Effector CD4-positive, alpha-beta T cell (primary cell): ENCODE measurements at places on chromosomes 2 and 18.

DNA sequence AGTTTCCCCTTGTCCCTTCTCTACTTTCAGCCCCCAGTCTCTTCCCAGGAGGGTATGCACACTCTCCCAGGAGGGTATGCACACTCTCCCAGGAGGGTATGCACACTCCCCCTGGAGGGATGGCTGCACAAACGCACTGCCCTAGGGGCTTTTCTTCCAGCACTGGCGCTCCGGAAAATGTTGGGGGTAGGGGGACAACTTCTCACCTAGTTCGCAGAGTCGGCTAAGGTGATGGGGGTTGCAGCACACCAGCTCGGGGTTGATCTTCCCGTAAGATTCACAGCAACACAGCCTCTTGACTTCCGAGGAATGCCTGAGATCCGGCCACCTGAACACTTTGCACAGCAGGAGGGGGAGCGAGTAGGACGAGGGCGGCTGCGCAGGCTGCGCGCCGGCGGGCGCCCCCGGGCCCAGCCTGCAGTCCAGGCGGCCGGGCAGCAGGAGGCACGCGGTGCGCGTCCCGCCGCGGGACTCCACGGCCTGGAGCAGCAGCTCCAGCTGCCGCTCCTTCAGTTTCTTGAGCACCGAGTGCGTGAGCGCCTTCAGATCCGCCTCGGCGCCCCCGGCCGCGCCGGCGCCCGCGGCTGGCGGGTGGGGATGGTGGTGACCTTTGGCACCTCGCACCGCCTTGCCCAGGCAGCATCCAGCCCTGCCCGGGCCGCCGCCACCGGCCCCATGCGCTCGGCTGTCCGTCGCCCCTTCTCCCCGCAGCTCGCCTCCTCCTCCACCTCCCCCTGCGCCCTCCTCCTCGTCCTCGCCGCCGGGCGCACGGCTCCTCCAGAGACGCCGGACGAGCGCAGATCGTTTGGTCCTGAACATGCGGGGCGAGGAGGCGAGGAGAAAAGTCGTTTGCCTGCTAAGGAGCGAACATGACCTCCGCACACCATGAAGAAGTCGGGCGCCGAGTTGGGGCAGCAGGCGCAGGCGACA, 894 bp downstream of the SMAD7 start:
- no peak for DNase-seq

DNA sequence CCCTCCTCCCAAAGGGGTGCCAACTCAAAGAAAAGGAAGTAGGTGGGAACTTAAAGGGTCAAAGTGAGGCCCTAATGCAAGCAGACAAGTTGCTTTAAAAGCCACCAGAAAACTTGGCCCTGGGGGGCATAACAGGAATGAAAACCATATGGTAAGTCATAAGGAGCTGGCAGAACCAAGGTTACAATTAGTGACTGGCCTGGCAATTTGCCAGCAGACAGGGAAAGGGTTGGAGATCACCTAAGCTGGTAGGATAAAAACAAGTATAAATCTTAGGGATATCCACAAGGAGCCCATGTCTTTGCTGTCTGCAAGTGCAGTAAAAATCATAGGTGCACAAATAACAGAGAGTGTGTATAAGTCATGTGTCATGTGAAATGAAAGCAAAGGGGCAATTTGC, 256.7 kb upstream of the LRRTM4 start:
- no peak for DNase-seq

- DNase-seq: no peak
Measured at GRCh38 chr2:172080641-172081220, 4.6 kb upstream of the DLX1 start.

GRCh38 chr18:21857871-21858270, 117.3 kb downstream of the MIB1 start:
- DNase-seq: no peak

- no peak for DNase-seq
Measured at GRCh38 chr2:187989925-187990623, 301.6 kb upstream of the GULP1 start.

DNA sequence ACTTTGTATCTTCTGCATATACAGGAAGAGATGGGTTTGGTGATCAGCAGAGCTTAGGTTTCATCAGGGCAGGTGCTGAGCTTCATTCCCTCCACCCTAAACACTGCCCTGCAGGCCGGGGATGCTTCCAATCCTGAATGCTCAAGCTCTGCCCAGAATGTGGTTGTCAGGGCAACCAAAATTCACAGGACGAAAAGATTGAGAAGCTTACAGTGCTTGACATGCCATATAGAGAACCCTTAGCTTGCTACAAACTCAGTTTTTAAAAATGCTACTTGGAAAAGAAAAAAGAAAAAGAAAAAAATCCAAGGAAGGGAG, 65.6 kb downstream of the SH3RF3 start:
- no peak for DNase-seq
